ENCODE measurements at places on chromosomes 16 and 17.

DNA sequence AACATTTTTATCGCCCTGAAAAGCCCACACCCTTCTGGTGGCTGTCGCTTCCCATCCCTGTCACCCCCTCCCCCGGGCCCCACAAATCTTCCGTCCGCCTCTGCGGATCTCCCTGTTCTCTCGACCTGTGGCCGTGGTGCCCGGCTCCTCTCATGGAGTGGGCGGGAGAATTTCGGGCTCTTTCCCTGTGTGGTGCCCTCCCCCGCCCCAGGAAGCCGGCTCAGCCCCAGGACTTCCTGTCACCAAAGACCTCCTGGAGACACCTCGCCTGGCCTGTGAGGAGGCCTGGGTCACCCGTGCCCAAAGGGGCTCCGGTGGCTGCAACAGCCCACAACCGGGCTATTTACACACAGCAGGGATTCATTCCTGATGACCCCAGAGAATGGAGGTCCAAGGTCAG lies 26.1 kb upstream of the UBE2I start:
- DNase-seq: no peak

DNA sequence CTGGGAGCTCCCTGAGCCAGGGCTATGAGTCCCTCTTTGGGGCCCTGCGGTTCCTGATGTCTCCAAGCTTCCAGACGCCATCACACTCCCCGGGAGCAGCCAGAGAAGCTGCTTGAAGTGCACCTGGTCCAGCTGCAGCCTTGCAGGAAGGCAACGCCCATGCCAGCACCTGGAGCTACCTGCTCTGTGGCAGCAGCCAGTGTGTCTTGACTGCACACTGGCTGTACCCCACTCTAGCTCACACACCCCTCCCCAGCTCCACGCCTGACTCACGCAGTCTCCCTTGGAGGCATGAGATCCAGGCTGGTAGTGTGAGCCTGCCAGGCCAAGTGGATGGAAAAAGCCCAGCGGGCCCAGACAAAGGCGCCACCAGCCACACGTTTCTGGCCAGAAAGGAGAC lies 63.3 kb downstream of the USP32 start:
- no peak for DNase-seq

DNA sequence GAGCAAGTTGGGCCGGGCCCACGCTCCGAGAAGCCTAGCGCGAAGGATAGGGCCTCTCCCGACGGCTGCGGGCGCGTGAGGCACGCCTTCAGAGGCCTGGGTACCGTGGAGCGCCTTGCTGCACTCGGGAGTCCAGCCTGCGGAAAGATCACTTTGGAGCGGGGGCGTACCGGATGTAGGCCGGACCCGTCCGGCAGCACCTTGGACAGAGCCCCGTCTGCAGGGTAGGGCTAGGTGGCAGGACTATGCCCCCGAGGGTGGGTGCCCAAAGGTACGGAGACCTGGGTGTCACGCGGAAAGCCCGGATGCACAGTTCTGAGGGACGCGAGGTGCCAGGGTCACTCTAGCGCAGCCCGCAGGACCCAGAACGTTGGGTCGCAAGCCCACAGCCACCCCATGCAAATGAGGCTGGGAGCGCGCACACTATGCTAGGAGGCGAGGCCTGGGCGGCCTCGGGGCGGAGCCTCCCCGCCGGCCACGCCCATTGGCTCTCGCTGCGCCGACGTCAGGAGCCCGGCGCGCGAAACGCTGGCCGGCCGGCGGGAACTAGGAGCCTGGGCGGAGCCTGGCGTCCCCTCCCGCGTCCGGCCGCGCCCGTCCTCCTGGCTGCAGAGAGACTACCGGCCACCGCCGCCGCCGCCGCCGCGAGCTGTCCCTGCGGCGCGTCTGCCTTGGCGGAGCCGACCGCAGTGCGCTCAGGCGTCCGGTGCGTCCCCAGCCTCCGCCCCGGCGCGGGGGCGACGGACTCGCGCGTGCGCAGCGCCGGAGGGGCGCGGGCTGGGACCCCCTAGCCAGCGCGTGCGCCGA lies at the start of gene PAQR4:
PAQR4 (plus strand) TSS at position 611 of the 807 bp plus-strand sequence. CDS start 327 bp downstream, outside the sequence.
- peak; percentile 89 for DNase-seq

GRCh38 chr17:38338053-38338452 lies 5.7 kb downstream of the GPR179 start:
- DNase-seq: no peak

DNA sequence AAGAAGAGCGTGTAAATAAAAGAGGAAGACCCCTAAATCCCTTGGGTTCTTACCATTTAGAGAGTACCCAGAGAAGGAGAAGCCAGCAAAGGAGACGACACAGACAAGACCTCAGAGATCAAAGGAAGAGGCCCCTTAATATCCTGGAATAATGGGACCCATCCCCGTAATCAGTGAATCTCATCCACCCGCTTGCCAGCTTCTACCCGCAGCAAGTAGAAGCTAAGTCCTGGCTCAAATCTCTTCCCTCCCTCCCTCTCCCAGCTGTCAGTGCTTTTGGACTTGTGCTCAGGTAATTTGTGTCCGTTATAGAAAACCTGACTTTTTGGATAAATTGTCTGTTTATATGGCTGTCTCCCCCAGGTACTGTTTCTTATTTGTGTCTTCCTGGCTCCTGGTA lies 1.9 kb downstream of the LYRM1 start:
- DNase-seq: no peak

DNA sequence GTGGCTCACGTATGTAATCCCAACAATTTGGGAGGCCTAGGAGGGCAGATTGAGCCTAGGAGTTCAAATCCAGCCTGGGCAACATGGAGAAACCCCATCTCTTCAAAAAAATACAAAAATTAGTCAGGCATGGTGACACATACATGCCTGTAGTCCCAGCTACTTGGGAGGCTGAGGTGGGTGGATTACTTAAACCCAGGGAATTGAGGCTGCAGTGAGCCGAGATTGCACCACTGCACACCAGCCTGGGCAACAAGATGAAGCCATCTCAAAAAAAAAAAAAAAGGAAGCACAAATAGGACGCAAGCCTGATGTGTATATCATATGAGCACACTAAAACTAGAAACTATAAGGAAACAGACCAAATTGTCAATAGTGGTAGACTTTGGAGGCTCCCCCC lies 17.1 kb upstream of the FLCN start:
- no peak for DNase-seq

DNA sequence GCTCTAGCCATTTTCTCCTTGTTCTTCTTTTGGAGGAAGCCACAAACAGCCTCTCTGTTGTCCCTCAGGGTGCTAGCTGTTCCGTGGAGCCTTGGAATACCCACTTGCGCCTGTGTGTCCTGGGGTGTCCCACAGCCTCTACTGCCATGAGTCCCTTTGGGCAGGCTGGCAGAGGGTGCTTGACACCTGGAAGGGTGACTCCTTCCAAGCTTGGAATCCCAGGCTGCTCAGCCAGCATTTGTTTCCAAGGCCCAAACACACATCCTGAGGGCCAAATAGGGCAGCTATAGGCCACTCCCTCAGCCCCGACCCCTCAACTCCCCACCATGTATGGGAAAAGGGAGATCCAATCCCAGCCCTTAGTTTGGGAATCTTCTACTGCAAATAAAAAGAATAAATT lies 14.9 kb downstream of the ZNHIT3 start:
- no peak for DNase-seq

DNA sequence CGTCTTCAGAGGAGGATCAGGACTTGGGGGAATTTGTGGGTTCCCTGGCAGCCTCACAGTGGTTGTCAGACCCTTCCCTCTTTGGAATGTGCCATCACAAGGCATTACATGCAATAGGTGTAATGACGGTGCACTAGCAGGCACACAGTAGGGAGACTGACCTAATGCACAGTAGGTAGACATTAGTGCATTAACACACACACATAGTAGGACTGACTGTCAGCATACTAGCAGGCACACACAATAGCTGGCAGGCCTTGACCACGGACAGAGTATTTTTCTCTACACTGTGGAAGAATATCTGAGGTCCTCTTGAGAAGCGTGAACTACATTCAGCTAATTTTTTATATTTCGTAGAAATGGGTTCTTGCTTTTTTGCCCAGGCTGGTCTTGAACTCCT lies 10.9 kb upstream of the UBALD2 start:
- no peak for DNase-seq

GRCh38 chr16:2206780-2207433 lies 1.7 kb downstream of the MLST8 start:
- no peak for DNase-seq

GRCh38 chr17:46974086-46974485 lies 5.0 kb downstream of the RPRML start:
- DNase-seq: no peak

GRCh38 chr16:72856797-72857196 lies 191.1 kb downstream of the ZFHX3 start:
- peak; percentile 23 for DNase-seq

GRCh38 chr17:74480290-74480689 lies 13.9 kb downstream of the CD300A start:
- DNase-seq: no peak

DNA sequence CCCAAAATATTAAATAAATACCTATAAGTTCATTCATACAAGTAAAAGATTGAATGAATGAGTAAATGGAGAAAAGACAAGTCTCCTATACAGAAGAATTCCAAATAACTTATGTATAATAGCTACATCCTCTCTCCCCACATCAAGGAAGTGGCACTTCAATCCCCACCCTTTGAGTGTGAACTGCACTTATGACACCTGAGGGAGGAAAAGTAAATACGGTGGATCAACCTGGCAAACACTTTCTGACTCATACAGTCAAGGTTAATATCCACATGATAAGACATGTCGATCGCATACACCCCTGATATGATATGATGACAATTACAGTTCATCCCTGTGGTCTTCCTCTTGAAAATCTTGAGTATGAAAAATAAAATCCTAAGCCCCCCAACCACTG lies 18.0 kb downstream of the SLFN12L start:
- DNase-seq: no peak

- no peak for DNase-seq
Observed at GRCh38 chr17:31726980-31727427, 132.0 kb downstream of the COPRS start.

GRCh38 chr16:86459266-86459665 lies 51.1 kb upstream of the FOXF1 start:
- DNase-seq: no peak
